ENCODE measurements at places on chromosomes 2 and 18.

GRCh38 chr2:240873805-240874714 lies 5.4 kb downstream of the AGXT start:
- DNase-seq = no peak

DNA sequence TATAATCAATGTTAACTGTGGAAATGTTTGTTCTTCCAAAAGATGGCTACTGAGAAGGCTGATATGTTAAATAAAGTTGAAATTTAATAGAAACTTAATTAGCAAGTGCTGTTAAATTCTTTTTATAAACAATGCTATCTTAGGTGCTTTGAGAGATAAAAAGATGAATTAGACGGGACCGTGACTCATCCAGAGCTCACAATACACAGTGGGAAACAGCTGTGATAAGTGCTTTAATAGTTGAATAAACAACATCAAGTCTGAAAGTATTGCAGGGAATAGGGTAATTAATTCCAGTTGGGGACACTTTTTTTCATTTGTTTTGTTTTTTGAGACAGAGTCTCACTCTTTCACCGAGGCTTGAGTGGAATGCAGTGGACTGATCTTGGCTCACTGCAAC lies 85.5 kb upstream of the DTNA start:
- DNase-seq = no peak

GRCh38 chr18:38496222-38496793 lies 930.7 kb upstream of the CELF4 start:
- no peak for DNase-seq

DNA sequence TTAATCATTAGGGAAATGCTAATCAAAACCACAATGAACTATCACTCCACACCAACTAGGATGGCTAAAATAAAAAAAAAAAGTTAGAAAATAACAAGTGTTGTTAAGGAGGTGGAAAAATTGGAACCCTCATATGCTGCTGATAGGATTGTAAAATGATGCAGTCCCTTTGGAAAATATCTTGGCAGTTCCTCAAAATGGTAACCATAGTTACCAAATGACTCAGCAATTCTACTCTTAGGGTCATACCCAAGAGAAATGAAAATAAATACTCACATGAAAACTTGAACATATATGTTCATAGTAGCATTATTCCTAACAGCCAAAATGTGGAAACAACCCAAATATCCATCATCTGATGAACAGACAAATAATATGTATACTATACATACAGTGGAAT lies 15.7 kb upstream of the ACVR2A start:
- DNase-seq = no peak

- DNase-seq = no peak
Observed at GRCh38 chr2:154637456-154637855, 61.0 kb upstream of the KCNJ3 start.

DNA sequence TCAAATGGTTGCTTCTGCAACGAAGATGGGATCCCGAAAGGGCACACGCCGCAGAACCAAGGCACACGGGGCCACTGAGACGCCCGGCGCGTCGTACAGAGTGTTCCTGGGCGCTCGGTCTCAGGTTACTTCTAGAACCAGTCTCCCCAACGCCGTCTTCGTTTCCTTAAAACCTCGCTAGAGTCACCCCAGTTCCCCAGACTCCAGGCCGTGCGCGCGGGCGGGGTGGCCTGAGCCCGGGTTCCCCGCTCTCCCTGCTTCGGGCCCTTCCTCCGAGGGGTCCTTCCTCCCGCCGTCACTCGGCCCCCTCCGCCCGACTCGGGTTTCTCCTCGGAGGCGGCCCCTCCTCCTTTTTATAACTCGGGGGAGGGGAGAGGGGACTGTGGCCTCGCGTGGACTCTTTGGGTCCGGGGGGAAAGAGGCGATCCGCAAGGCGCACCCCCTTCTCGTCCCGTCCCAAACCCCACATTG lies 774 bp upstream of the FZD7 start:
- DNase-seq = no peak

DNA sequence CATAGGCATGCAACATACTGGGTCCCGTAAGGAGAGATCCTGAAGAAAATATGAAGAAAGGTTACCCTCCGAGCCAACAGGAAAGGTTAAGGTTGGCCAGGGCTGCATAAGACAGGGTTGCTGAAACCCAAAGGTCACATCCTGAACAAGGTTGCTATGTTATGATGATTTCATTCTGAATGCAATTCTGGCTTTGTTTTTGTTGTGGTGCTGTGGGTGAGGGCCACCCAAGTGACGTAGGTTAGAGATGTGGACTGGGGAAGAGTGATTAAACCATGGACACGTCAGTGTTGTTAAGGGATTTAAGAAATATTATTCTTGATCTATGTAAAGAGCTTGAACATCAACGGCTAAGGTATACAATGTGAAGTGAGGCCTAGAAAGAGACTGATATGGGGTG lies 60.0 kb downstream of the ZEB2 start:
- no peak for DNase-seq

DNA sequence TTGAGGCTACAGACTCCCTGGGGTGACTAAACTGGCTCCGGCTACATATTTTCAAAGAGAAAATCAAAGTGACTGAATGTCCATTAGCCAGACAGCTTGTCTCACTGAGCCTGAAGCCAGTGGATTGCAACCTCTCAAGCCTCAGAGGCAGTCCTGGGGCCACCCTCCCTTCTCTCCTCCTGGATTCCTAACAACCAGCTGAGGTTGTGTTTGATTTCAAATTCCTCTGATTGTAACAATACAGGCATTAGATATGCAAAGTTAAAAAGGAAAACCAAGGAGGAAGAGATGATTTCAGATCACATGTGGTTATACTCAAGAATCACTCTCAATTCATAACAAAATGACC lies 101.0 kb upstream of the LMAN1 start:
- DNase-seq = no peak

- no peak for DNase-seq
Observed at GRCh38 chr2:15145919-15146318, 415.2 kb downstream of the NBAS start.

- no peak for DNase-seq
Observed at GRCh38 chr18:79613186-79613931, 66.2 kb upstream of the CTDP1 start.

GRCh38 chr18:50194631-50195532 lies at the start of gene MYO5B:
Gene MYO5B (minus strand): TSS chr18:50195147. CDS start chr18:50194793, 354 bp downstream.
- DNase-seq = no peak

- DNase-seq = no peak
Observed at GRCh38 chr2:25756536-25756935, 83.2 kb upstream of the DTNB start.

GRCh38 chr2:190547886-190548285 lies 13.4 kb upstream of the NEMP2 start:
- DNase-seq = no peak

GRCh38 chr2:239380831-239381708 lies 19.8 kb downstream of the HDAC4 start:
- DNase-seq = no peak

DNA sequence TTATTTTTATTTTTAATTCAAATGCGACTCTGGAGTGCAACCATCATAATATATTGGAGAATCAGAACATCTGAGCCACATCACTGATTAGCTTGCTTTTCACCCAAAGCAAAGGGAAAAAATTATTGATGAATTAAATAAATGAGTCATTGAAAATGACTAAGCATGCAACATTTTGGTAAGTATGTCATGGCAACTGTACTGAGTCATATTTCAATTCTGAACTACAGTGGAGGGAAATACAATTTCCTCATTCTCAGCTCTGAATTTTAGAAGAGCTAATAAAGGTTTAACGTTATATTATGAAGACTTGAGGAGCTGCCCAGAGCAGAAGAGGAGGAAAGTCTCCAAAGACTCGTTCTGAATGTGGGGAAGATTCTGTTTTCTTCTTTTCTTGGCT lies 89.6 kb upstream of the CCDC68 start:
- no peak for DNase-seq

DNA sequence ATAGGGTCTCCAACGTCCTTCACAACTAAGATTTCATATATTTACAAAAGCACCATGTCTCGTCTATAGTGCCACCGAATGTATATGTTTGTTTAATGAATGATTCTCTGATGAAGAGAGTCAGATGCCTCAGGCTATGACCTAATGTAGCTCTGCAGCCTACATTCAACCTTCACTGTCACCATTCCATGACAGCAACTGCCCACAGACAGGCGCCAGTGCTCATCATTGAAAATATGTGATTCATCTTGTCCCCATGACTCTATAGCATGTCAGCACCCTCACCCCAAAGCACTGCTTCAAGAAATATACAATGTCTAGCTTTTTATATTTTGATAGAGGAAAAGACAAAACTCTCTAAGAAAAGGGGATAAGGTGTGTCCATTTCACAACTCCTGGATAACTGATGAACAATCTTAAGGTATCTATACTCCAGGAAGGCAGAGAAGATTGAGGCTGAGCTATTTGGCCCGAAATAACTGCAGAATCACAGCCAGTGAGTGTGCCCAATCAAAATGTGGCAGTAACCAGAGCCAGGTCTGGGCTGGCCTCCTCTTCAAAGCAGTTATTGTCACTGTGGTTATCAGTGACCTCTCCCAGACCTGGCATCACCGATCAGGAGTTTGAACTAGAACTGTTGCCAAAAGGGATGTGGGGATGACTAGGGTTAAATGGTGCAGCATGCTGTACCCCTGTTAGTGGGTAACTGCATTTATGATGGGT lies 246.6 kb downstream of the SETBP1 start:
- no peak for DNase-seq

GRCh38 chr2:165699946-165700345 lies 94.1 kb downstream of the GALNT3 start:
- DNase-seq = no peak

DNA sequence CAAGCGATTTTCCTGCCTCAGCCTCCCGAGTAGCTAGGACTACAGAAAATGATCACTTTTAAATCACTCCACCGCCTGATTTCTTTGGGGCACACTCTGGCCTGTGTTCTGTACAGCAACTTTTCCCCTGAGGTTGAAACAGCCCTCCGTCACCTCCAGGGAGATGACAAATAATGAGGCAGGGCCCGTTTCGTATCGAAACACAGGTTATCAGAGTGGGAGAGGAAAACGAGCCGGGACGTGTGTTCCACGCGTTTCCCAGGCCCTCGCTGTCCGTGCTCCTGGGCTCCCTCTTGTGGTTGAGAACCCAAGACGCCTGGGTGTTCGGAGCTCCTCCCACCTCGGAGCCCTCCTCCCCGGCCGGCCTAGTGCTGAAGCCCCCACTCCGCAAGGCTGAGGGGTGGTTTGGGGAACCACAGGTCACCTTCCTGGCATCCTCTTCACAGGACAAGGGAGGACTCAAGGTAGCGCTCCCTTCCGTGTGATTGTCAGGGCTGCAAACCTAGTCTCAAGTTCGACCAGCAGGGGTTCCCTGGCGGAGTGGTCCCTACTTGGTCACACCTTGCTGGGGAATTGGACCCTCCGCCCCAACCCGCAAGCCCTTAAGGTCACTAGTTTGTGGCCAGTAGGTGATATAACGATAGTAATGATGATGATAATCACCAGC lies 12.8 kb downstream of the ATP6V1B1 start:
- DNase-seq = no peak

DNA sequence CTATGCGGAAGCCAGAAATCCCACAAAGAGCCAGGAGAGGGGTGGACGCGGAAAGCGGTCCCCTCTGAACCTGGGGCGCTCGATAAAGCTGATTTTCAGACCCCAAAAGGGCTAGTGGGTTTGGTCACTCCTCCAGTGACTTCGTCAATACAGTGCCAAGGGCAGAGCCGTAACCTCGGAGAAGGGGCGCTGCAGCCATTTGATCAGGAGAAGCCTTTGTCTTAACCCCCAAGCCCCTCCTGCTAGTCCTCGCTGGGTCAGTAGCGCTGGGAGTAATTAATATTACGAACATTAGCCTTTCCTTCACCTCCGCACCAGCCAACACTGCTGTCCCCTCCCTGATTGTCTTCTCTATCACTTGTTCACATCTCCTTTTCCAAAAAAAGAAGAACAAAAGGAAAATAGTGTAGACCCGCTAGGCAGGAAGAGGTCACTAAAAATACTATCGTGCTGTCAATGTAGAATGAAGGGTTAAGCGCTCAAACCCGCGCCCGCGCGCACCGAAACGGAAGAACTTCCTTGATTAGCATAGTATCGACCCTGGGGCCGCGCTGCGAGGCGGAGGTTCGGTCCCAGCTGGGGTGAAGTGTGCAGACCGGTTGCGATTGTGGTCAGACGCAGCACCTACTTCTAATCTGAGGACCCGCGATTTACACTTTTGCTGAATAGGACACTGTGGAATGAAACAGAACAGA lies 63.2 kb upstream of the MAPRE2 start:
- no peak for DNase-seq

GRCh38 chr2:43223521-43224001 lies 2.8 kb downstream of the ZFP36L2 start:
- no peak for DNase-seq

GRCh38 chr2:239212121-239212928 lies 188.5 kb downstream of the HDAC4 start:
- DNase-seq = no peak

All from vagina (tissue), 2 donors.